ENCODE measurements at places on chromosomes 5 and 9. TPM values are rescaled to one million over a fixed set of nuclear protein-coding genes. Genes with fewer than 3 reads are reported as not detected.

KLHL9 gene
- 17.5 TPM for total RNA-seq

RANBP17 gene
- not detected for total RNA-seq

GMCL2 gene
- not detected for total RNA-seq

GLRX gene
- total RNA-seq: 44.6 TPM

DENND1A gene
- total RNA-seq: 26.0 TPM

FAM153A gene
- 0.90 TPM for total RNA-seq

- DNase-seq: no peak
Observed at GRCh38 chr5:108661024-108661423, 86.7 kb upstream of the FER start.

- no peak for DNase-seq
Observed at GRCh38 chr5:1109542-1110306, 2.1 kb downstream of the SLC12A7 start.

DNA sequence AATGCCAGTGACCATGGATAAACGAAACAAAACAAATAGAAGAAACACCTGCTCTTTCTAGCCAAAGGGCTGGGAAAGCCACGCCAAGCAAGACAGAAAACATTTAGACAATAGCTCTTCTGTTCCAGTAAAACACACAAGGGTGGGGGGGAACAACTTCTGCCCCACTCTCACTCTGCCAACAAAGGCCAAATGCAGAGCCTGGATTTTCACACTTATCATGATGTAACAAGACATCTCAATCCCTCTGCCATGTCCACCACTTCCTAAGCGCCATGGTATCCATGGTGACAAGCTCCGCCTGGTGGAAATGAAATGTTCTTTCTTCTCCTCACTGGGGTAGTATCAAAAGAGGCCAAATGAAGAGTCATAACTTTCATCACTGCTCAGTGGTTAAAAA is 60.6 kb downstream of the DRD1 start:
- DNase-seq: no peak

DNA sequence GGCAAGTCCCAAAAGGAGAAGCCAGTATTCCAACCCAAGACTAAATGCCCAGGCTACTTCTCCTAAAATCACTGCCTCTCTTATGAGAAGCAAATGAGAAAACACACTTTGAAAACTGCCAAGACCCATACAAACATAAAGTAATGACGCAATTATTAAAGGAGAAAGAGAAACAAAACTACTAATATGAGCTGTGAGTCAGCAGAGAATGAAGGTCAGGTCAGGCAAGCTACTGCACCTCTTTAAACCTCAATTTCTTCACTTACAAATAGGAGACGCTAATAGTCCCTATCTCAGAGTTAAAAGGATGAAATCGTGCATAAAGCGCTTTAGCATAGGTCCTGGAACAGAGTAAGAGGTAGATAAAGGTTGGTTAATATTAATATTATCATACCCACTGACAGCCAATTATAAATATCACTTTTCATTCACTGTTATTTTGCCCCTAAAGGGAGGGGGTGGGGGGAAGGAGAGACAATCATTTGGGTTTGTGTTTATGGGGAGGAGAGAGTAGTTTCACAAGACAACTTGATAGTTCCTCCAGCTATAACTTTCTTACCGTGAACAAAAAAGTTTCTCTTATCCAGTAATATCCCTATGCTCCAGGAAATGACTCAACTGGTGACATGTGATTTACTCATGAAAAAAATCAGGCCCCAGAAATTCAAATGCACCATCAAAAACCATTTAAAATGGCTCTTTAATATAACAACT is 3.6 kb downstream of the PSMB7 start:
- no peak for DNase-seq

DNA sequence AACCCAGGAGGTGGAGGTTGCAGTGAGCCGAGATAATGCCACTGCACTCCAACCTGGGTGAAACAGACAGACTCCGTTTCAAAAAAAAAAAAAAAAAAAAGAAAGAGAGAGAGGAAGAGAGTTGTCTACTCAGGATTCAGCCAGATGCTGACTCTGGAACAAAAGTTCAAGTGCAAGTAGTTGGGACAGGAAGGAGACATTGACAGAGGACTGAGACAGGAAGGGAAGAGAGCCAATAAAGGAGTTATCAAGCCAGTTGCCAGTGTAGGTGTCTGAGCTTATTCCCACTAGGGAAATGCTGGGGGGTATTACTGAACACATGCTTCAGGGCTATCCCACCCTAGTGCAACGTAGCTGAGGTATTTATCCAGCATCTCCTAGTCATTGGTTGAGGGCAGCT is 147.7 kb upstream of the SLC1A3 start:
- DNase-seq: no peak

- no peak for DNase-seq
Observed at GRCh38 chr9:134652291-134653225, 11.0 kb downstream of the COL5A1 start.

DNA sequence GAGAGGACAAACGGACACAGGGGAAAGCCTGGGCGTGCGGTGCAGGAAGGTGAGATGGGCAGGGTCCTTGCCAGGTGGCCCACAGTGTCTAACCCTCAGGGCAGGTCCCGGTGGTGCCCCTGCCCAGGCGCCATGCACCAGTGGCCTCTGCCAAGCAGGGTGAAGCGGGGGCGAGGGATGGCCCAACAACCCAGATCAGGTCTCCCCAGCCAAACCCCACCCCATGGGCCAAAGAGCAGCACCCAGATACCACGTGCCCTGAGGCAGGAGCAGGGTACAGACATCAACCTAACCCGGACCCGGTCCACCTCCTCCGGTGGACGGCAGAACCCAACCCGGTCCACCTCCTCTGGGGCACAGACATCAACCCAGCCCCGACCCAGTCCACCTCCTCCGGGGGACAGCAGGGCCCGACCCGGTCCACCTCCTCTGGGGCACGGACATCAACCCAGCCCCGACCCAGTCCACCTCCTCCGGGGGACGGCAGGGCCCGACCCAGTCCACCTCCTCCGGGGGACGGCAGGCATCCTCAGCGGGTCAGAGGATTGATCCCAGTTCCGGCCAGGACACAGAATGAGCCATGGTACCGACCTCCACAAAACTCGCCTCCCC is 12.8 kb downstream of the SLC12A7 start:
- no peak for DNase-seq

DNA sequence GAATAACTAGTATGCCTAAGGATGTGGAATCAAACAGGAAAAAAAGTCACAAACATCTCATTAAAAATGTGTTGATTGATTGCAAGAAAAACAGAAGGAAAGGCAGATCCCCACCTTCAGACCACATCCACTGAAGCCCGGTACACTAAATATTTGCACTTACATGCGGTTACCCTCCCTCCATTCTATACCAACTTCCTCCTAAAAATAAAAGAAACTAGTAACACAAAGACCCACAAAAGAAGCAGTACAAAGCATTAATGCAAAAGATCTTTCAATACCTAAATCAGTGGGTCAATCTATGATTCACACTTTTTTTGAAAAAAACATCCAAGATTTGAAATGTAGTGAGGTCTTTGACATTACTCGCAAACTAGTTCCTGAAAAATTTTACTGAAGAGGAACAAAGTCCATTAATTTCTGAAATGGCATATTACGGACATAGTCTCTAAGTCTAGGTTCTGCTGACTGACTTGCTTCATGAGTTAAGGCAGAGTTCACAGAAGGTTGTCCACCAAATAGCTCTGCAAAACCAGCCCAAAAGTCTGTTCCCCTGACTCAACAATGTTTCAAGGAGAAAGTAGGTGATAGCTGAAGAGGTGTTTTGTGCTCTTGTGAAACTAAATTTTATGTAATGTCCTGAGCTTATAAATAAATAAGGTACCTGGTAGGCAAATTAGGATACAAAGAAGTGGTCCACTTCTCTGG is 100.7 kb downstream of the PAM start:
- no peak for DNase-seq

GRCh38 chr5:149288436-149288835 is 16.8 kb downstream of the AFAP1L1 start:
- DNase-seq: no peak

DNA sequence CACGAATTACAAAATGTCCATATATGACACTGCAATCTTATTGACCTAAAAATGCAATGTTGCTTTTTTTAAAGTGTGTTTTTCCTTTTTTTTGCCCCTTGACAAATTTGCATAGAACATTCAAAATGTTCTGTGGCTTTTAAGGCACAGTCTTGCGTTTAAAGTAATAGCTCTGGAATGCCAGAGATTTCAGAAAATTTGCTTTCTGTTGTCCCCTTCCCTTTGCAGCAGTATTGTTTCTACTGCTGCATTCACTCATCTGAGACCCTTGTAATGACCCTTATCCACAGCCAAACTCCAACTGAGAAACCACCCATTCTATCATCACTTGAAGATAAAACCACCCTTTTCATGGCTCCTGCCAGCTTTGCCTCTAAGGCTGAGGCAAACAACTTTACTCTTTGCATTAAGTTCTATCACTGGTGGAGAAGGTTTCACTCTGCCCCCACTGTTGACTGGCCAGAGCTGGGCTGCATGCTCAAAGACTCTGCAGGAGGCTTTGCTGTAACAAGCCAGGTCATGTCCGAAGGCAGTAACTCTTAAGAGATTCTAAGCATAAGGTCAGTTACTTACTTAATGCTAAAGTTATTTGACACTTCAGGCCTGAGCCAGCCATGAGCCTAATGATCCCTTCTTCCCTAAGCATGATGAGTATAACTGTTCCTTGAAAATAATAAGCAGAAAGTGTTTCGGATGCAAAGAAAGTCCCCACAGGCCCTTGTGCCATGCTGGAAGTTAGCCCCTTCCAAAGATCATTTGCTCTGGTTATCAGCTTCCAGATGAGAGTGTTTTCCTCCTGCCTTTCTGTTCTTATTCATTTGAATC is 101.9 kb downstream of the CD180 start:
- DNase-seq: no peak

DNA sequence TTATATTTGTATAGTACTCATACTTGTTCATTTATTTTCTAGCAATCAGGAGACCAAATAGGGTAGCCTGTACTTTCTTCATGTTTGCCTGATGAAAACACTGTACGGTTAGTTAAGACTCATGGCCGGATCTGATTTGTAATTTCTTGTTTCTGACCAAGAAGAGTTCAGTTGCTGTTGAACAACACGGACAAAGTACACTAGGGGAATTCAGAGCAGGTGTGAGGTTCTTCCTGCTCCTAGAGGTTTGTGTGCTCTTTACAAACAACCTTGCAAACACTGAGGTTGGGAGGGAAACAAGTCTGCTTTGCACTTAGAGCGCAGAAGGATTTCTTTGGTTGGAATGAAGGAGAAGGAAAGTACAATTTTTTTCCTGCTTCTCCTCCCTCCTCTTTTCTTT is 69.7 kb downstream of the TRIO start:
- DNase-seq: peak; percentile 62

DNA sequence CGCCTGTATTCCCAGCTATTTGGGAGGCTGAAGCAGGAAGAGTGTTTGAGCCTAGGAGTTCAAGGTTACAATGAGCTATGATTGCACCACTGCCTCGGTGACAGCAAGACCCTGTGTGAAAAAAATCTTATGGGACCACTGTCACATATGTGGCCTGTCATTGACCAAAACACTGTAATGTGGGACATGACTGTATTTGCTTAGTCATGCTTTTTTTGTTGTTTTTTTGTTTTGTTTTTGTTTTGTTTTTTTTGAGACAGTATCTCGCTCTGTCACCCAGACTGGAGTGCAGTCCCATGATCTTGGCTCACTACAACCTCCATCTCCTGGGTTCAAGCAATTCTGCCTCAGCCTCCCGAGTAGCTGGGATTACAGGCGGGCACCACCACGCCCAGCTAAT is 13.5 kb downstream of the POLR1E start:
- no peak for DNase-seq

DNA sequence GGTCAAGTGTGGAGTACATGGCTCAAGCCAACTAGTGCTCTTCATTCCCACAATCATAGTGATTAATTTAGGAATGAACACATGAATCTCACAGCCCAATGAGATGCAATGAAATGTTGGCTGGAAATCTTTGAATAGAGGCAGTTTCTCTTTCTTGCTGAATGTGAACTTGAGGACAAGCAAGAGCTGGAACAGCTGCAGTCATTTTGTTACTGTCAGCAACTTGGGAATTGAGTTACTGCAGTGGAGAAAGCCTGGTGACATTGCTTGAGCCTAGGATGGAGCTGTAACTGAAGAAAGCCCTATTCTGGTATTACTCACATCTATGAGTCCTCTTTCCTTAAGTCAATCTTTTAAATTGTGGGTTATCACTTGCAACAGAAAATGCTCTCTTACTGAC is 62.3 kb downstream of the YIPF5 start:
- DNase-seq: no peak

DNA sequence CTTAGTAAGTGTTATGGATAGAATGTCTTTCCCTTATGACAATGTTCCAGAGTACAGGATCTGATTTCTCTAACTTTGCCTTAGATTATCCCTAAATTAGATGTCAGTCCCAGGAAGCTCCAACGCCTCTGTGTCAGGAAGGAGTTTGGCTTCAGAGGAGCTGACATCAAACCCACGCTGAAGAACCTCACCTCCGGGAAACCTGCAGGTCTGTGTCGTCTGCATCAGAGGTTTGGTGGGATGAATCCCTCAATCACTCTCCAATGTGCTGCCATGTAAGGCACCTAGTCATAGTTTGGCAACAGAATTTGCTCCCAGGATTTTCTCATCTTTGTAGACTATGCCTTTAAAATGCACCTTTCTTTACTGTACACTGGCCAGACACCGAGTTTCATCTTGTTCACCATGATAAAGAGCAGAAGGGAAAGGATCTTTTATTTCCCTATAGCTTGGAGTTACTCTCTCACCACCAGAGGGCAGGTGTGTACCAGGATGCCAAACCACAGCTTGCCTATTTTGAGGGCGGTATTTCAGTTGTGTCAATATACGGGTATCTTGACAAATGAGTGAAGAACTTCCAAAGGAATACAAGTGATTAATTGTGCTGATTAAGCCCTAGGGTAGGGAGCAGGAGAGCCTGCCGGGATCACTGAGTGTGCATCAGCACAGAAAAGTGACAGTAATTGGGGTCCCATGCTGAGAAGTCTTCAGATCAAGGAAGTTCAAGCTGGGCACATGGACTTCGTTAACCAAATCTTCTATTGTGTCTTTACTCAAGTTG is 23.4 kb downstream of the MINAR2 start:
- DNase-seq: peak; percentile 42

DNA sequence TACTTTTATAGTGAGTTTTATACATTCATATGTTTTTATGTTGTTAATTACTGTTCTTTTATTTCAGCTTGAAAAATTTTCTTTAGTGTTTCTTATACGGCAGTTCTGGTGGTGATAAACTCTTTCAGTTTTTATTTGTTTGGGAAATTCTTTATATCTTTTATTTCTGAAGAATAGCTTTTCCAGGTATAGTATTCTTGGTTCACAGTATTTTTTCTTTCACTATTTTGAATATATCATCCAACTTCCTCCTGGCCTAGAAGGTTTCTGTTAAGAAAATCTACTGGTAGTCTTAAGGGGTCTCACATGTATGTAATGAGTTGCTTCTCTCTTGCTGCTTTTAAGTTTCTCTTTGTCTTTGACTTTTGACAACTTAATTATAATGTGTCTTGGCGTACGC is 79.4 kb downstream of the NXNL2 start:
- DNase-seq: no peak

DNA sequence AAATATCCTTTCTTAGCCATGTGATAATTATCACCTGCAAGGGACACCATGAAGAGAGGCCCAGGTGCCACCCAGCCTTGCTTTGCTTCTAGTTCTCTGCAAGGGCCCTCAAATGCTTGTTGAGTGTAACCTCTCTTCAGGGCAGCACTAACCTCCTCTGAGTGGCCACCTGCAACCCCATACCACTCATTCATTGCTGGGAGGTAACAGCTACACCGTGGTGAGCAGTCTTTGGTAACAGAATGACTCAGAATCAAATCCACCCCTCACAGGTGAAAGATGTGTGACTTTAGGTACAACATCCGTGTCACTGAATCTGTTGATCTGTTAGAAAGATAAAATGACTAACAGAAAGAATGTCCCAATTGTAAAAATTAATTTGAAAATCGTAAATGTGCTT is 365.1 kb upstream of the TRPC7 start:
- DNase-seq: no peak

GRCh38 chr9:130981756-130982137 is 27.2 kb upstream of the LAMC3 start:
- no peak for DNase-seq

Data from B cell (primary cell).